Thyroid gland (tissue), 4 donors: ENCODE measurements at places on chromosomes 6 and 20. TPM values are rescaled to one million over a fixed set of nuclear protein-coding genes. Genes with fewer than 3 reads are reported as not detected.

GRCh38 chr6:83092756-83093399 lies 25.4 kb downstream of the DOP1A start:
- no peak for DNase-seq

DNA sequence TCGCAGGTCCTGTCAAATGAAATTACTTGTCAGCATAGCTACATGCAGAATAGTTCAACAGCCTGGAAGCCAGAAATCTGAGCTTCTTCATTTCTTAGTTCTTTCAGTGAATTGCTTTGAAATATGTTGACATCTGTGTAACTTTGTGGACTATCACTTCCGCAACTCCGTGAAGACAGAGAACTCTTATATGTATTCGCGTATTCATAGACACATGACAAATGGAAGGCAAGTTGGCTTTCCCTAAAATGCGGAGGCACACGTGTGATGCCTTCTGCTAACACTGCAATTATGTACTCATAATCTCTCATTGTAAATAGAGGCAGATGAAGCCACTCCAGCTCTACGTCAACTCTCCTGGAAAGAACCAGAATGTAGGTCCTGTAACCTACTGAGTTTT lies 701.5 kb downstream of the PRKN start:
- no peak for DNase-seq

Gene RNF114
- total RNA-seq = 183 TPM

Gene KIF25
- not detected for total RNA-seq

- no peak for DNase-seq
Observed at GRCh38 chr6:150139533-150139932, 3.3 kb upstream of the PPP1R14C start.

DNA sequence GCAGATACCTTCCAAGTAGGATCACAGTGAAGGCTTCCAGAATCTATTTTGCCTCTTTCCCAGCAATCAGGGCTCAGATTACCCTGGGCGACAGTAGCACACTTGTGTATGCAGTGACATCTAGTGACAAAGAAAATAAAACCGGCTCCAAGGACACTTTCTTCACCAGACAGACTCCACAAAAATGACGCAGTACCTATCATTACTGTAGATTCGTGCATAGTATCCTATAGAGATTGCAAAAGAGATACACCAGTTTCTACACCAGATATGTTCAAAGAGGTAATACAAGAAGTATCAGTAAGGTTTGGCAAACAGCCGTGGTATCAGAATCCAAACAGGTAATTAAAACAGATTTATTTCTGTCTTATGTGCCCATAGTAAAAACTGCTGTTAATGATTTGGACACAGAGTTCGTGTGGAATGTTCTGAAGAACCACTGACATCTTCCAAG lies 600.4 kb upstream of the JAG1 start:
- DNase-seq = peak; percentile 49

Gene COL9A3
- total RNA-seq = 93.9 TPM

GRCh38 chr20:24629668-24630067 lies 160.2 kb downstream of the SYNDIG1 start:
- no peak for DNase-seq

DNA sequence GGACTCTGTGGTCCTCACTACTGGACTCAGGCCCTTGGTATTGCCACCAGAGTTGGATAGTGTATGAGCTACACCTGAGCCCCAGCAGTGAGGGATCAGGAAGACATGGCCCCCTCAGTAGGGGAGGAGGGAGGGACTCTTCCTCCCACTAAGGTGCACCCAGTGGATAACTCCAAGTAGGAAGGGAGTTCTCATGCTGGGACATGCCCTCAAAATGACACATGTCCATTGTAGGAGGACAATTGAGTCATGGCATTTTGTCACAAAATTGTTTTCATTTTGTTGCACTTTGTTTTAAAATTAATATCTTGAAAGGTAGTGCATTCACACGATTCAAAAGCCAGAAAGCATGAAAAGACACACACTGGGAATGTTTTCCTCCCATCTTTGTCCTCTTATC lies 127.2 kb downstream of the FOXO3 start:
- DNase-seq = no peak

Gene RAET1L
- not detected for total RNA-seq

DNA sequence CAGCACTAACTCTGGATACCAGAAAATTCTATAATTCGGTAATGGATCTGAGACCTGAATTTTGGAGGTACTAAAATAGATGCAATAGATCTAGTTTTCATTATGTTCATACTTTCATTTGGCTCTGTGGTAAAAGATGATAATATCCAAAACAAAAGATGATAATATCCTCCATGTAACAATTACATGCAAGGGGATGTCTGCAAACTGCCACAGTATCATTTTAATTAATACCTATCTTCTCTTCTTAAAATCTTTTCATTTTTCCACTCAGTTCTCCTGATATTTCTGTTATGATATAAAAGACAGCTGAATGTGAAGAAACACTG lies 15.6 kb downstream of the BTN2A1 start:
- DNase-seq = no peak

DNA sequence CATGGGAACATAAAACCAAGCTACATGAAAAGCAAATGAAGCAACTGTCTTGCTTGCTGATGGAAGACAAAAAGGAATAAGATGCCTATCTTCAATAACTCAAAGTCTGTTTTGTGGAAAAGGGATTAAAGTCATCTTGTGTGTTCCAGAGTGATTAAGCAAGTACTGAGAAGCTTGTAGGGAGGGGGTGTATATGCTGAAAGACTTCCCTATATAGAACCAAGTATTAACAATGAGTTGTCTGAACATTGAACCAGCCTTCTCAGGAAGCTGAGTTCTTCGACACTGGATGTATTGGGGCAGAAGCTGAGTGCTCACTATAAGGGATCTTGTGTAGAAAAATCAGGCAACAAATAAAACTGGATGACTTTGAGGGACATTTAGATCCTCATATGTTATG lies 451.8 kb downstream of the CD83 start:
- DNase-seq = no peak

Gene BPIFB1
- not detected for total RNA-seq

GRCh38 chr6:133951881-133952814 lies 876 bp upstream of the TBPL1 start:
- DNase-seq = peak; percentile 58

DNA sequence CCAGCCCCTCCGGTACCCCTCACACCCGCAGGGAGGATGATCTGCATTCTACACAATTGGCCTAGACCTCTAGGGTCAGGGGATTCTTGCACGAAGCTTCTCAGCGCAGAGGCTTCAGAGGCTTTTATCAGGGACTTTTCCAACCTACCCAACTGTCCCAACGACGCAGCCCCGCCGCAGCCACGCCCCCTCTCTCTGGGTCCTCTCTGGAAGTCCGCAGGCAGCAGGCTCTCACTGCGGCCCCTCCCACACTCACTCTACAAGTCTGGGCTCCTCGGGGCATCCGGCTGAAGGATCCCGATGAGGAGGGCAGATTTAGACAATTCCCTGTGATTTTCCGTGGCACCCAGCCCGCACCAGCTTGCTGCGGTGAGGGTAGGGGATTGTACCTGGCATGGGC lies 227.7 kb upstream of the RNF24 start:
- DNase-seq = no peak

GRCh38 chr6:30568245-30568644 lies 3.0 kb upstream of the ABCF1 start:
- DNase-seq = no peak
